GM10248 (cell line): ENCODE measurements at places on chromosomes 5 and 9.

DNA sequence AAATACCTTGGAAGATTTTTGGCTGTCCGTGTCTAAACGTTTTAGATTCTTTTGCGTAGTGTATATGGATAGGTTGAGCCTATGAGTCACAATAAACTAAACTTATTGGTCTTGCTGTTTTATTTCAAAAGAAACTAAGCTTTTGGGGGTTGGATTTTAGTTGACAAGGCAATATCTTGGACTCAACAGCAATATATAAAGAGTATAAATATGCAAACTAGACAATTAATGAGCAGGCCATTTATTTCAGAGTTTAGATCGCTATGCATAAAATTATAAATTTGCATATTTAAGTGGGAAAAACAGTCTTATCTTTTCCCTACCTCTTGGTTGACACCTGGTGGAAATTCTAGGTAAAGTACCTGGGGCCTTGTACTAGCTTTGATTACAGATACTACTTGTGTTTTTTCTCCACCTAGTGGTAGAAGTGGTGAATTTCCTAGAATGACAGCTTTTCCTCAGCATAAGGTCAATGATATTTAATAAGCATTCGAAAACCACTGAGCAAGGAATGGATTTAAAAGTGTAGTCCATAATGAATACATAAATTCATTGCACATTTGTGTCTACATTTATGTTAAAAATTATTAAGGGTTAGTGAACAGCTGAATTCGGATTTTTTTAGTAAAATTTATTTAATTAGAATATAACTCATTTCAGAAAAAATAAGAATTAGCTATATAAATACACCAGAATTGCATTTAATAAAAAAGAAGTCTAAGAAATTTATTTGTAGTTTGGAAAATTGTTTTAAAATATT, 1.7 kb upstream of the ARRDC3 start:
- peak; percentile 75 for DNase-seq

- no peak for DNase-seq
Observed at GRCh38 chr5:143186623-143187022, 216.9 kb downstream of the NR3C1 start.

GRCh38 chr9:77486968-77487367, 161.2 kb downstream of the GNA14 start:
- DNase-seq: no peak

DNA sequence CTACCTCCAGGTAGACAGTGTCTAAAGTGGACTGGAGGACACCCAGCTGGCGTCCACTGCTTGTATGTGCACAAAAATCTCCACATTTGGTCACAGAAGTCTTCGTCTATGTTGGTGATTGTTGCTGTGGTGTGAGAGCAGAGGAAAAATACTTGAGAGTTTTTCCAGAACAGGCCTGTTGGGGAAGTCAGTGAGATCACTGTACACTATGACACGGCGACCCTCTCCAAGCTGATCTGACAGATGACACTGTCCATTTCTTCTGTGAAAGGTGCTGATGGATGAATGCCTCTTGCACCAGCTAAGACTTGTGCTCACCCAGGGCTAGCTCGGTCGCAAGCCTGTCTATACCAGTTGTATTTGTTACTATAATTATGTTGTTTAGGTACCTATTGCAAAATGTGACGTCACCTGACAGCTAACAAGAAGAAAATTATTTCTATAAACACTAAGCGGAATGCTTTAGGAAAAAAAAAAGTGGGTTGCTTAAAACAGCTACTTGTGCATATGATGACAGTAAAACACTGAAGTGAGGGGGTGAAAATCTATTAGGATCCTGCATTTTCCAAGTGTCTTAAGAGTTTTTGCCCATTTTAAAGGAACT, 142.3 kb downstream of the ROR2 start:
- no peak for DNase-seq

DNA sequence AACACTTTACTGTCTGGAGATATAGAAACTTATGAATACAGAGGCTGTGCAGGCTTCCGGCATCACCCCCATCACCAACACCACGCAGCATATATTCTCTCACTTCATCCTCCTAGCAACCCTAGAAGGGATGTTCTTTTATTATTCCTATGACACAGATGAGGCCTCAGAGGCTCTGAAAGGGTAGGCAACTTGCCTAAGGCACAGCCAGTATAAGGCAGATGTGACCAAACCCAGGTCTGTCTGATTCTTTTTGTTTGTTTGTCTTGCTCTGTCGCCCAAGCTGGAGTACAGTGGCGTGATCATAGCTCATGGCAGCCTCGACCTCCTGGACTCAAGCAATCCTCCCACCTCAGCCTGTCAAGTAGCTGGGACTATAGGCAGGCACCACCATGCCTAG, 22.8 kb upstream of the CORO2A start:
- no peak for DNase-seq

GRCh38 chr5:15386122-15386521, 113.9 kb upstream of the FBXL7 start:
- DNase-seq: no peak

DNA sequence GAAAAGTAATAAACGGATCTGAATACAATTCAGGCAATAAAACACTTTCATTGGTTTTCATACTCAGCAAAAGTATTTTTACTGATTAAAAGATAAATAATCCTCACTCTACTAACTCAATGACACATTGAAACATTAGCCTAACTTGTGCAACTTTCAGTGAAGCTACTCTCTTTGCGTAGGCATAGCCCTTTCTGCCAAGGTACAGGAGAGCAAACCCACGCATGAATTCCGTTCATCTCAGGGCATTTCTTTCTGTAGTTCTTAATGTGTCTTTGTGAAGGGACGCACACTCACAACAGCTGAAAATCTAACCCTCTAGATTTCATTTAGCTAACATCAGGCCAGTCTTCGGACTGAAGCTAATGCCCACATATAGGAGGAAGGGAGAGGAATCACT, 66.4 kb upstream of the TLE1 start:
- no peak for DNase-seq

GRCh38 chr5:156647034-156647451, 203.1 kb upstream of the PPP1R2B start:
- no peak for DNase-seq

- DNase-seq: no peak
Observed at GRCh38 chr5:160899735-160900134, 47.7 kb upstream of the ATP10B start.

- no peak for DNase-seq
Observed at GRCh38 chr9:133334161-133334560, 1.8 kb downstream of the SURF6 start.

GRCh38 chr9:36247356-36247755, 10.9 kb downstream of the GNE start:
- DNase-seq: no peak

GRCh38 chr5:170861917-170862766, at the start of gene RANBP17:
Gene RANBP17, plus strand, starts transcription at chr5:170862018.
- peak; percentile 39 for DNase-seq

GRCh38 chr9:133304477-133305377, 29.7 kb upstream of the ABO start:
- DNase-seq: no peak

DNA sequence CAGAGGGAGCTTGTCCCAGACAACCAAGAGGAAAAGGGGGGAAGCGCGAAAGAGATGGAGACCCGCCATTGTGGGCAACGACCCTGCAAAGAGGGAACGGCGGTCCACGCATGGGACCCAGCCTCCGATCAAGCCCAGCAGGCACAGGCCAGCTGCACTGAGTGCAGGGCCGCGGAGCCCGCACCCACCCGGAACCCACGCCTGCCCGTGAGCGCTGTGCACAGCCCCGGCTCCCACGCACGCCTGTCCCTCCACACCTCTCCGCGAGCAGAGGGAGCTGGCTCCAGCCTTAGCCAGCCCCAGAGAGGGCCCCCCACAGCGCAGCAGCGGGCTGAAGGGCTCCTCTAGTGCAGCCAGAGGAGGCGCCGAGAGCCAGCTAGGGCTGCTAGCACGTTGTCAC, 416.5 kb downstream of the DMRTA1 start:
- no peak for DNase-seq

- peak; percentile 42 for DNase-seq
Observed at GRCh38 chr9:38000735-38001134, 68.3 kb downstream of the SHB start.

DNA sequence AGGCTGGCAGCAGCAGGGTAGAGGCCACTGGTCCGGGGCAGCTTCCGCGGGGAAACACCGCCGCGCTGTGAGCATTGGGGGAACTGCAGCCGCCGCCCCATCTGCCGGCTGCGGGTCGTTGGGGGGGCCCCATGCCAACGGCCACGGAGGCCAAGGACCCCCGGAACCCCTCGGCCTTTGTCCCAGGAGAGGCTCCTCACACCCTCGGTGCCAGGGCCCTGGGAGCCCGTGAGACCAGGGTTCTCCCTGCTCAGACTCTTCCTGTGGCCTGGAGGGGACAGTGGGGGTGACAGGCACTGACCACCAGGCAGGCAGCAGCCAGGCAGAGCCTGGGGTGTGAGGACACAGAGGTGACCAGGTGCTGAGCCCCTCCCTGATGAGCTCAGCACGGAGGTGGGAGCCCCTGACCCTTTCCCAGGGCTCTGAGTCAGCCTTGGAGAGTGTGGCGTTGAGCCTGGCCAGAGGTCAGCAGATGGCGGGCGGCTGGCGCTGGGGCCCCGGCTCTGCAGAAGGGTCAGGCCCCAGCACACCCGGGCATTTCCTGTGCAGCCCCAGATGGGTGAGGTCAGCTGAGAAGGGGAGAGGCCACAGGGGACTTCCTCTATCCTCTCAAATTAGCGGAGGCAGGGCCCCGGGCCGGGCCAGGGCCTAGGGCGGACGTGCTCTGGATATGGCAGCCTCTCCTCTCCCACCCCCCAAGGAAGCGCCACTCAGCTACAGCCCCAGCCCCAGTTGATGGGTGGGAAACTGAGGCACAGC, 17.9 kb upstream of the EGFL7 start:
- peak; percentile 87 for DNase-seq

- no peak for DNase-seq
Observed at GRCh38 chr5:20166456-20166855, 178.5 kb upstream of the CDH18 start.

- no peak for DNase-seq
Observed at GRCh38 chr9:89185980-89186379, 7.4 kb upstream of the SHC3 start.

DNA sequence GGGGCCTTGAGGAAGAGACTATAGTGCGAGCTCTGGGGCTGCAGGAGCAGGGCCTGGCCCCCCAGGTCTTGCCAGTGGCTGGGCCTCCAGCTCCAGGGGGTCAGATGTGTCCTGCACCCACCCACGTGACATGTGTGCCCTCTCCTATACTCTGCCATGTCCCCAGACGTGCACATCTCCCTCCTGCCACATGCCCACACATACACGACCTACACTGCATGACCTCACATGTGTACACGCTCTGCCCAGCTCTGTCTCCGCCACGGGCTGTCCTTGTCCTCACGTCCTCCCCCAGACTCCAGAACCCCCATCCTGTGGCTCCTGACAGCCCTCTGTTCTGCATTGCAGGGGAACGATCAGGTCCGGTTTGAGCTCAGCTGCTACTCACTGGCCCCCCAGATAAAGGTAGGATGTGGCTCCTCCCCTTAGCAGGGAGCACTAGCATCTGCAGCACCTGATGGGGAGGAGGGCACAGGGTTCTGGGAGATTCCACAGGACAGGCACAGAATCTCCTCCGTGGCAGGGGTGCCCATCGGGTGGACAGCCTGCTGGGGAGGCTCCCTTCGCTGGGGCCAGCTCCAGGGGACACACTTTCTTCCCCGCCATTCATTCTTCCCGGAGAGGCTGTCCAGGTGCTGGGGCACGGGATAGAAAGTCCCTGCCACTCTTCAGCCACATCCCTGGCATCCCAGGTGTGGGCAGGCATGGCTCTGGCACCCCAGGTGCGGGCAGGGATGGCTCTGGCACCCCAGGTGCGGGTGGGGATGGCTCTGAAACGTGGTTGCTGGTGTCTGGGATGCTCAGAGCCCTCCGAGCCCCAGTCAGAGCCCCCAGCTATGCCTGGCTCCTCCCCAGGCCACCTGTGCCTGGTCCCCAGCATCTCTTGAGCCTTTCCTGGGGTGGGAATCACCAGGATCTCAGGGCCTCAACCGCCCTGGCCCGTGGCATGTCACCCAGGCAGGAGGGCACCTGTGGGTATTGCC, 19.3 kb downstream of the ASS1 start:
- DNase-seq: no peak

GRCh38 chr5:56369361-56369811, 136.3 kb upstream of the ANKRD55 start:
- DNase-seq: no peak

DNA sequence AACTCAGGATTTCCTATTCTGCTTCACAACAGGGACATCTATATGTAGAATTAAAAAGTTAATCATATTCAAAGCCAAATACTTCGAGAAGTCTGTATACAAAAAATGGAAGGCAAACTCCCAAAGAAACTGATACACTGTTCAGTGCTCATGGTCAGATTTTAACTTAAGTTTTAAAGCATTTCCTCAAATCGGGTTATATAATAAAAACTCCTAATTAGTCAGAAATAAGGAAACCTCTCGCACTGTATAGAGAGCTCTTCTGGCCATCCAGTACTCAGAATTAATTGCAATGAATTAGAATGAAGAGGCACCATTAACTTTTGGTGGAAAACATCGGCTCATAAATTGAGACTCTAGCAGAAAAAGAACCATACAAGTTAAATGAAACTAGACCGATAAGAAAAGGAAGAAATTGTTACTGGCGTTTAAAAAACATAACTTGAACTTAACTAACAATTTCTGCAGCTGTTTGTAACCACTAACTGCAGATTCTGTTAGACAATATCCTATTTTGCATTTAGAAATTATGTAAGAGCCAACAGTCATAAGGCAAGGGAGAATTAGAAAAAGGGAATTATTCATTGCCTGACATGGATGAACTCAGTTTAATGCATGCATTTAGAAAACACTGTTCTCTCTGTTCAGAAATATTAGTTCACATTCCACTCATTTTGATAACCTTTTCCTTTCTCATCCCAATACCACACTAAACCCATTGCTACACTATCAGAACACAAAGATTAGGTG, 96.6 kb downstream of the FNBP1 start:
- DNase-seq: no peak

DNA sequence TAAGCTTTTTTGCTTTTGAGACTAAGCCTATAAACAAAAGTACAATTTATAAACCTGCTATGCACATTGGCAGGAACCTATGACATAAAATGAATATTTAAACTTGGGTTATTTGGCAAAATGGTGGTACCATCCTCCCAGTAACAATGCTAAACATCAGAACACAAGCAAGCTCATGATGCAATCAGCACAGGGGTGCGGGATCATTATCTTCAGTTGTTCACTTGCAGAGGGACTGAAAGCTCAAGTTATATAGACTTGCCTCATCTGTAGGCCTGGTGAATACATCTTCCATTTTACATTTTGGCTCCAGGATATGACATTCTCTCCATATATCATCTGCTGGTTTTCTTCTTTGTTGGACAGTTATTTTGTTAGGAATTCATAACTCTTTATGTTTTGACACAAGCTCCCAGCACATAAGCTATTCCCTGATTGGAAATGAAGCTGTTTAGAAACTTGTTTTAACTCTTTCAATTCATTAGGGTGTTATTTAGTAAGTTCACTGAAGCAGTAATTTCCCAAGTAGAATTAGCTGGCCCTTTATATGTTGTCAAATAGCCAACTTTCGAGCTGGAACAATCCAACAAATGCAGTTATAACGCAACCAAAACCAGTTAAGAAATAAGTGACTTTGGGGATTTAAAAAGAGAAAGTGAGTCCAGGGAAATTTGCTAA, 124.7 kb upstream of the LIFR start:
- DNase-seq: no peak
